ENCODE measurements at places on chromosomes 5 and 9.

DNA sequence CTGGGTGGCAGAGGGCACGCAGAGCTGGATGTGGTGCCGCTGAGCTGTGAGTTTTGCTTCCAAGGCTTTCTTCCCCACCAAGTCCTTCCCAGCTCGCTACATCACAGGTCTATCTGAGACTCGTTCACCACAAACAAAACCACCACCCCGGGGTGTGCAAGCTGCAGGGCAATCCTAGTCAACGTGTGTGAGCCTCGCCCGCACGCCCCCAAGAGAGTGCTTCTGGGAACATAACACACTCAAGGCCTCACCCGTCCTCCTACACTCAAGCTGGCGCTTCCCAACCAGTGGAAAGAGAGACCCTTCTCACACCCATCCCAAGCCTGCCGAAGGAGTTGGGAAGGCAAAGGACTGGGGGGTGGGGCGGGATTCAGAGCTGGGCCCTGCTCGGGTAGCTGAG is 10.6 kb downstream of the SNAPC4 start:
- no peak for DNase-seq

GRCh38 chr5:33195431-33196165 is 245.2 kb upstream of the TARS1 start:
- no peak for DNase-seq

DNA sequence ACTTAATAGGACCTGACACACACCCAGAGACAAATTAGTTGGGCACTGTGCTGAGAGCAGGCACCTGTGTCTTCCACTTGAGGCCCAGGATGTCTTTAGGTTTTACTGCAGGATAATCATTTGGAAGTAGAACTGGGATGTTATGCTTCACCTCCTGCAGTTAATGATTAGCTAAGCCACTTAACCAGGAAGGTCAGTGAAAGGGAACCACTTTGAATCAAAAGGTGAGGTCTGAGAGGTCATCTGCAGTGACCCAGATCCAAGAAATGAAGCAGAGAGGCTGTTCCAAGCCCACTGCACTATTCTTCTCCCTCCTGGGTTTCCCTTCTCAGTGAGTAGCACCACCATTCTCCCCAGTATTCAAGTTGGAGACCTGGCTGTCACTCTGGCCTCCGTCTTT is 110.5 kb downstream of the SNX18 start:
- DNase-seq, result no peak

DNA sequence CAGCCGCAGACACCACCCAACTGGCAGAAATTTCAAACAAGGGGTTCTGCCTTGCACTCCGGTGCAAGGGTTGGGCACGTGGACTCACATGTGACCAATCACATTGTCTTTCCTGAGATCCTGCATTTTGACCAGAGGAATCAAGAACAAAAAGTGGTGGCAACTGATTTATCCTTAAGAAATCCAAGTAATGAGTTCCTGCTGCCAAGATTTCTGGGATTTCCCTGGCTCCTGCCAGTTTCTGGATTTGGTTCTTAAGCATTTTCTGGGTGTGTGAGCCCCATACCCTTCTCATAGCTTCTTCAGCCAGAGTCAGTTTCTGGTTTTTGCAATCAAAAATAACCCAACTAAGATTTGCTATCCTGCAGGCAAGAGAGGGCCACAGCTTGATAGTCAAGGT is 17.4 kb upstream of the KCNIP1 start:
- no peak for DNase-seq

DNA sequence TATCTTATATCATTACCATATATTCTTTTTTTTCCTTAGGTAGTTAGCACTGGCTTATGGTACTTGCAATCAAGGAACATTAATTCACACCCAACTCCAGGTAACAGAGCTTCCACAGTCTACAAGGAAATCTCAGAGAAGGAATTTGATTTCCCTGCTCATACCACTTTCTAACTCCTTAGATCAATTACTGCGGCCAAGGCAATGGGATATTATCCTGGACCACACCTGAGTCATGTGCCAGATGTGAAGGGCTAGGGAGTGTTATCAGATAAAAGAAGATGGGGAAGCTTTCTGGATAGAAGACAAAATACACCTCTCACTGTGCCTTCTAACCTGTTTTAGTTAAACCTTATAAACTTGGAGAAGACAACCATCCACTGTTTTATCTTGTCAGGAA is 181.2 kb downstream of the CCDC192 start:
- DNase-seq, result no peak

DNA sequence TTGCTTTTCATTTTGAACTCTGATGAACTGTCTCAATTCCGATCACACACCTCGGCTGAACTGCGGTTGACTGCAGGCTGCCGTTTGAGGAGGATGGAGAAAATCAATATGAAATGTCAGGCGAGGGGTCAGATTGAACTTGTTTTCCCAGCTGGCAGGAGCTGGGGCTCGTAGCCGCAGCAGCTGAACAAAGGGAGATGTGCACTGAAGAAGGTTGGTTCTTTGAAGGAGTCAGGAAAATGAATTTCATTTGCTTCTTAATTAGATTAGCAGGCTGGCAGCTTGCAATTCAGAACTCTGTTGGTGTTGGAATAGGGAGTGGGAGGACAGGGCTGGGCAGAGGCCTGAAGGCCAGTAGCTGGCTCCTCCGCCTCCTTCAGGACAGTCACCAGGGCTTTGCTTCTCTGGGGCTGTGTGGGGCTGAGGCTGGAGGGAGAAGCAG is 117.4 kb upstream of the GPR151 start:
- no peak for DNase-seq

- no peak for DNase-seq
Observed at GRCh38 chr9:16680975-16681651, 189.4 kb downstream of the BNC2 start.

- DNase-seq, result no peak
Observed at GRCh38 chr5:55997742-55998351, 3.1 kb upstream of the IL6ST start.

DNA sequence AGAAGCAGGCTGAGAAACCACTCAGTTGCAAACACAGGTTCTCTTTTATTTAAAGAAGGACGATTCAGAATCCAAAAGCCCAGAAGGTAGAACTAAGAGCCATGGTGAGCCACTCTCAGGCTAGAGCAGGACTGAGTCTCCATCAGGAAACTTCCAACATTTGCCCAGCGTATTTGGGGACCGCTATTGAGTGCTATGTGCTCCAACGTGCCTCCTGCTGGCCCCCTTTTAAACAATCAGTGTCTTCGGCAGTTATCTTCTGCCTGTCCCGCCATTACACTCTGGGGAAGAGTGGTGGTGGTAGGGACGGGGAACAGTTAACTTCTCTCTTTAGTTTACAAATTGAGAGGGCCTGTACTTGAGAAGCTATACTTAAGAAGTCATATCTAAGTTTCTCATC is 78.1 kb downstream of the DENND1A start:
- DNase-seq, result no peak

DNA sequence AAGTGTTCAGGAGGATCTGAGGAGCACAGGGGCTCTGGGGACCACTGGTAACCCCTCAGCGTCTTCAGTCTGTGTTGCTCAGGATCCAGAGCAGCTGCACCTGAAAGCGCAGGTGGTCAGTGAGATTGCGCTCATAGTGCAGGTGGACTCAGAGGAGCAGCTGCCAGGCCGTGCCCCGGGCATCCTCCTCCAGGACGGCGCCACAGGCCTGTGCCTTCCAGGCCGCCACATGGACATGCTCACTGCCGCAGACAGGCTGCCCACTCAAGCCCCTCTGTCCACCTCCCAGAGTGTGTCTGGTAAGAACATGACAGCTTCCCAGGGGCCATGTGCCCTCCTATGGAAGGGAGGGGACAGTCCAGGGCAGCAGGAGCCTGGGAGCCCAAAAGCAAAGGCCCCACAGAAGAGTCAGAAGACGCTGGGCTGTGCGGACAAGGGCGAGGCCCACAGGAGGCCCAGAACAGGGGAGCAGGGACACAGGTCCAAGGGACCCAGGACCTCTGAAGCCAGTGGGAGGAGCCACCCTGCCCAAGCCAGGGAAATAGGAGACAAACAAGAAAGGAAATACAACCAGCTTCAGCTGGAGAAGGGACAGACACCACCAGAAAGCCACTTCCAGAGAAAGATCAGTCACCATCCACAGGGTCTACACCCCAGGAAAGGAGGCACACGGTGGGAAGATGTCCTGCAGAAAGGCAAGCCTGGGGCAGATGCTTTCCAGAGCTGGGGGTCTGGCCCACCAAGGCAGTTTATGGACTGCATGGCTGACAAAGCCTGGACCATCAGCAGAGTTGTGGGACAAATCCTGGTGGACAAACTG is 5.2 kb downstream of the SPATA31E1 start:
- DNase-seq, result no peak

All from stimulated activated CD8-positive, alpha-beta memory T cell treated with anti-CD3 and anti-CD28 coated beads, Interleukin-4, amount 100 ng/mL, for 1 hour (primary cell).